ENCODE measurements at places on chromosomes 12 and 14. TPM values are rescaled to one million over a fixed set of nuclear protein-coding genes. Genes with fewer than 3 reads are reported as not detected.

Gene SLC2A14
- total RNA-seq: not detected

Gene SYNE3
- total RNA-seq: 7.1 TPM

Gene LRP1-AS
- not detected for total RNA-seq

Gene FGF6
- total RNA-seq: not detected

Gene FOXG1
- total RNA-seq: under 0.01 TPM

Gene TOMM20L
- total RNA-seq: not detected

Gene RBP5
- 0.39 TPM for total RNA-seq

Gene STON2
- 32.2 TPM for total RNA-seq

Gene PIWIL1
- not detected for total RNA-seq

Gene WNT1
- 0.11 TPM for total RNA-seq

Gene UNC79
- total RNA-seq: 0.22 TPM

Gene DIABLO
- total RNA-seq: 88.7 TPM

Gene DNAJC22
- total RNA-seq: under 0.01 TPM

Gene PIK3C2G
- total RNA-seq: 7.1 TPM

Gene KCNMB4
- total RNA-seq: 9.7 TPM

Gene CLEC1A
- 37.5 TPM for total RNA-seq

Gene CRIP1
- total RNA-seq: 5.5 TPM

Gene FOXM1
- total RNA-seq: 8.9 TPM

Gene CKB
- total RNA-seq: 3.7 TPM

Gene ZNF641
- 14.5 TPM for total RNA-seq

Gene DPPA3
- not detected for total RNA-seq

Gene KRT6C
- 6.3 TPM for total RNA-seq

Gene DEGS2
- total RNA-seq: under 0.01 TPM

Gene HCAR1
- under 0.01 TPM for total RNA-seq

Gene P2RX7
- total RNA-seq: not detected

Gene RASSF9
- total RNA-seq: under 0.01 TPM

Gene KIF5A
- 0.11 TPM for total RNA-seq

Gene CCDC175
- total RNA-seq: not detected

Gene LRRC10
- not detected for total RNA-seq

Gene SAMD15
- total RNA-seq: 3.5 TPM

Gene NTF3
- total RNA-seq: not detected
